ENCODE measurements at places on chromosomes 11 and 22. TPM values are rescaled to one million over a fixed set of nuclear protein-coding genes. Genes with fewer than 3 reads are reported as not detected.

The TENM4 gene
- total RNA-seq = 4.3 TPM

The ABTB2 gene
- 3.2 TPM for total RNA-seq

The LRRC75B gene
- total RNA-seq = 10.8 TPM

The GUCY1A2 gene
- 31.1 TPM for total RNA-seq

The SUN2 gene
- total RNA-seq = 242 TPM

The DDI1 gene
- total RNA-seq = not detected

The APOBEC3H gene
- total RNA-seq = 0.84 TPM

DNA sequence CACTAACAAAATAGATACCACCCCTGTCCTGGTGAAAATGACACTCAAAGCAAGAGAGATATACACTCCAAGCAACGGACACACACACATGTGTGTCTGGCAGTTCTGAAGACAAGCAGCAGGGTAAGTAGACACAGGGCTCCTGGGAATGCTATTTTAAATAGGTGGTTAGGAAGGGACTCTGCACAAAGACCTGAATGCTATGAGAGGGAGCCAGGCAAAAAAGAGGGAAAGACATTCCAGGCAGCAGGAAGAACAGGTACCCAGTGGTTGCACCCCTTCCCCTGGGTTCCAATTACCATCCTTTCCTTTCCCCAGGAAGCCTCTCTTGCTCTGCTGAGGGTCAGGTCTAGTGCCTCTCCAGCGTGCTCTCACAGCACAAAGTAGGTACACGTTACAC lies 3.0 kb downstream of the UFD1 start:
- DNase-seq = no peak

- no peak for DNase-seq
These were observed 136.7 kb upstream of the SESN3 start for GRCh38 chr11:95367726-95368125.

GRCh38 chr22:46797355-46797754 lies 34.9 kb downstream of the TBC1D22A start:
- DNase-seq = no peak

DNA sequence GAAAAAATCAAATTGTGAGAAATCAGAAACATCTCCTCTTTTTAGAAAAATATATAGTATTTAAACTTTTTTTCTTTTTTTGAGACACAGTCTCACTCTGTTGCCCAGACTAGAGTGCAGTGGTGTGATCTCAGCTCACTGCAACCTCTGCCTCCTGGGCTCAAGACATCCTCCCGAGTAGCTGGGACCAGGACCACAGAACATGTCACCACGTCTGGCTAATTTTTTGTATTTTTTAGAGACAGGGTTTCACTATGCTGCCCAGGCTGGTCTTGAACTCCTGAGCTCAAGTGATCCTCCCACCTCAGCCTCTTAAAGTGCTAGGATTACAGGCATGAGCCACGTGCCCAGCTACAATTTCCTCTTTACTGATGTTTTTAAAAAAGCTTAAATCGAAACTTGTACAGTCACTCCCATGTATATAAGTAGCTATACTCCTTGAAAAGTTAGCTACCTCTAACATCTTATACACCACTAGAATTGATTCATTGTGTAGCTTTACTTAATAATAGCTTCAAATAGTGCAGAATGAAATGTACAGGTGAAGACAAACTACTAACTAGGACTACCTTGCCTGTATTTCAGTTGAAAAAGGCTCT lies 10.3 kb downstream of the EIF4G2 start:
- DNase-seq = no peak

- DNase-seq = no peak
These were observed 195.0 kb downstream of the IGLL1 start for GRCh38 chr22:23384923-23385677.

DNA sequence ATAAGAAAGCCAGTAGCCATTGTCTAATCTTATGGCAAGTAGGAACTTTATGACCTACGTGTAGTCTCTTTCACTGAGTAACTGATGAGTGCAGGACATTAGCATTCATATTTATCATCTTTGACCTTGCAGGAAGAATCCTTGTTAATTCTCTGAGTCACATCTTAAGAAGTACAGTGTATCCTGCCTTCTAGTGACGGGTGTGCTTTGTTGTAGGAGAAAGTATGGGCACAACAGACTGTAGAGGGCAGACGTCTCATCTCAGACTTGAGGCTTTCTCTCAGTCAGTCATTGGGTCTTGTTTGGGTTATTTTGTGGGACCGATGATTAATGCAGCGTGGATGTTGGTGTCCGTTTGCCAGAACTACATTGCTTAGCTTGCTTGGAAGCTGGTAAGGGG lies 6.8 kb downstream of the RNF214 start:
- DNase-seq = no peak

GRCh38 chr11:62905927-62906531 lies 15.1 kb downstream of the CHRM1 start:
- DNase-seq = peak; percentile 84

- no peak for DNase-seq
These were observed 113.7 kb upstream of the BLID start for GRCh38 chr11:122229481-122230384.

GRCh38 chr11:62710001-62710345 lies 2.5 kb downstream of the GNG3 start:
- DNase-seq = peak; percentile 60

All from upper lobe of right lung (tissue), 1 donor.